ENCODE measurements at places on chromosomes 1 and 21.

- no peak for DNase-seq
Observed at GRCh38 chr1:94243665-94244064, 6.3 kb upstream of the ARHGAP29 start.

GRCh38 chr21:33916200-33916567 lies 580 bp upstream of the ATP5PO start:
- no peak for DNase-seq

GRCh38 chr1:158329733-158330132 lies 1.6 kb downstream of the CD1B start:
- DNase-seq, result peak; percentile 53

DNA sequence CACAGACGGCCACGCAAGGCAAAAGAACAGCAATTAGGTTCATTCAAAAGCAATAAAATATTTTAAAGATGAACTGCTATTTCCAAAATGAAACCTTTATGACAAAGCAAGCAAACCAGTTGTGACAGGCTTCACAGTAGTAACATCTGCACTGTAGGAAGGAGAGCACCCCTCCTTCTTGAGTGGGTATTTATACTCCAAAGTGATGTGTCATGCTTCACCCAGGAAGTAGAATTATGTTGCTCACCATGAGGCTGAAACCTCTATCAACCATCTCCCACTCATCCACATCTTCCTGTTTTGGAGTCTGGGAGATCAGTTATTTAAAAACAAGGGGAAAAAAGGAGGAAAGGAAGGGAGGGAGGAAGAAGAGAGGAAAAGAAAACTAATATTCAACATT lies 885 bp downstream of the OR2T10 start:
- peak; percentile 56 for DNase-seq

DNA sequence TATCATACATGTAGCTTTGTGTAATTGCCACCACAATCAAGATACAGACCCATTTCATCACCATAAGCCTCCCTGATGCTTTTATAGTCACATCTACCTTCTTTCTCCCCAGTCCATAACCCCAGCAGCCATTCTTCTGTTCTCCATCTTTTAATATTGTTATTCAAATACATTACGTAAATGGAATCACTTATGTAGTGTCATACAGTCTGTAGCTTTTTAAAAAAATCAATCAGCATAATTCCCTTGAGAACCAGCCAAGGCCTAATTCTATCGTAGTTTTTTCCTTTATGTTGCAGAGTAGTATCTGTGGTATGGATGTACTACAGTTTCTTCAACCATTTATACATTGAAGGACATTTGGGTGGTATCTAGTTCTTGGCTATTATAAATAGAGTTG lies 31.6 kb upstream of the WDR26 start:
- DNase-seq, result no peak

GRCh38 chr1:83958704-83959103 lies 40.2 kb downstream of the TTLL7 start:
- DNase-seq, result no peak

GRCh38 chr1:199854686-199855321 lies 172.7 kb upstream of the NR5A2 start:
- DNase-seq, result no peak

- DNase-seq, result no peak
Observed at GRCh38 chr1:158417586-158417985, 8.5 kb downstream of the OR10K2 start.

- no peak for DNase-seq
Observed at GRCh38 chr1:167515893-167516321, 2.4 kb downstream of the CD247 start.

DNA sequence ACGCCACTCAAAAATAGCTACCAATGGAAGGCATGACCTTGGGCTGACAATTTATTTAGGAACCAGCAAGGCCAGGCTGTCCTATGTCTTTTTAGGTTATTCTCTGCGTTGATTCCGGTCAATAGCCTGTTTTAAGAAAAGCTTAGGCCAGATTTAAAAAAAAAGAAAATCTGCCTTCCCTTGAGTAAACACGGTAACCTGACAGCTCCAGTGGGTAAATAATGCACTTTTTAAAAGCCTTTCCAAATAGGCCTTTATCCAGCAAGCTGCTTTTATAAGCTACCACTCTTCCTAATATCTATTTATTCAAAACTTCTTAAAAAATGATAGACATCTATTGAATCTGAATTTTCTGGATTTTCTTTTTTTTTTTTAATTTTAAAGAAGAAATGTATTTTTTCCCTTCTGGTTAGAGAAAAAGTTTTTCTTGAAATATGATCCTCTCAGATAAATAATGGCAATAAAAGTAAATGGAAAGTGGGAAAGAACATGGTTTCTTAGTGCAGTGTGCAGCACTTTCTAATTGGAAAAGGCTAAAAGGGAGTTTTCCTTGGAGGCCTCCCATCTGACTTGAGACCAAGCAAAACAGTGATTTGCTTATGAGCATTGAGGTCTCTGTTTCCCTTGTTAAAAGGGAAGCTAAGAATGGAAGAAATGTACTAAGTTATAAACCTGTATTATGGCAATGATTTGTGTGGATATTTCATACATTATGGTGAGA lies 281.0 kb upstream of the RUNX1 start:
- DNase-seq, result no peak

- DNase-seq, result no peak
Observed at GRCh38 chr1:76240316-76240715, 165.8 kb downstream of the ST6GALNAC3 start.

DNA sequence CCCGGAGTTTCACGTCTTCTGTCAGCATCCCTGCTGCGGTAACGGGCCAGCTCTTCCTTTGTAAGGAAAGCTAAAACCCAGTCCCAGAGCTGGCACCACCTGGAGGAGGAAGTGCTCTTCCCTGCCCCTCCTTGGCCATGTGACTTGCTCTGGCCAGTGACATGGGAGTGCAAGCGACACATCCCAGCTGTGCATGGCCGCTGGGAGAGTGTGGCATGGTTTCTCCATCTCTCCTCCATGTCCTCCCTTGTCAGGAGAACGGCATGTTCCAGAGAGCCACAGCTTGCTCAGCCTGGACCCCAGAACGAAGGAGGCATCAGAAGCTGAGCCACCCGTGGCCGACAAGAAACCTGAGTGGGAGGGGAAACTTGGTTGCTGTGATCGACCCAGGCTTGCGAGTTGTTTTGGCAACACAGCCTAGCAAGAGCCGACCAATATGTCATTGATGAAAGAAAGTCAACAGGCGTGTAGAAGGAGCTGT lies 2.7 kb upstream of the PRXL2B start:
- DNase-seq, result no peak

- DNase-seq, result peak; percentile 35
Observed at GRCh38 chr1:243421784-243422183, 165.9 kb downstream of the SDCCAG8 start.

GRCh38 chr1:150696590-150696989 lies 364 bp downstream of the GOLPH3L start:
- DNase-seq, result no peak

DNA sequence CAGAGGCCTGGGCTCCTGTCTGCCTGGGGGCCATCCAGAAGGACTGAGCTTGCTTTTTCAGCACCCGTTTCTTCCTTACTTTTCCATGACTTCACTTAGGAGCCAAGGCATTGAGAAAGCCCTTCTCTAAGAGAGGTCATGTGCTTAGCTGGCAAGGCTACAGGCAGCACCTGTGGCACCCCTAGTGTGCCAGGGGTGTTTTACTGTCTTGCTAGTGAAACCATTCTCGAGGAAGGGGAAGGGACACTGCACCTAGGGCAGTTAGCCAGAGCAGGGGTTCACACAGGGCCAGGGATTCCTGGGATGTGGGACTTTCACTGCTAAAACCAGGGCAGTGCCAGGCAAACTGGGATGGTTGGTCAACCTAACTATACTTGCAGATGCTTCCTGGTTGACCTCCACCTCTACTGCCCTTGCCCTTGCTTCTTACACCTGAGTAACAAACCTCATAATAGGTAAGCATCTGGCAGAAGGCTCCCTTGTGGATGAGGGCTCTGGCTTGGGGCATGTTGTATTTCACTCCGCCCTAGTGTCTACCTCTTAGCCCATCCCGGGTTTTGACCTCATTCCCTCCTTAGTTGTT lies 69.2 kb downstream of the NOS1AP start:
- no peak for DNase-seq

- DNase-seq, result no peak
Observed at GRCh38 chr1:2377751-2378440, 13.5 kb downstream of the MORN1 start.

- no peak for DNase-seq
Observed at GRCh38 chr1:233045588-233045987, 95.2 kb downstream of the NTPCR start.

GRCh38 chr21:19228226-19228625 lies 824.6 kb upstream of the TMPRSS15 start:
- no peak for DNase-seq

GRCh38 chr1:94727846-94728715 lies 92.1 kb upstream of the SLC44A3 start:
- DNase-seq, result peak; percentile 61

GRCh38 chr1:187655104-187655503 lies 826.4 kb downstream of the PLA2G4A start:
- no peak for DNase-seq

GRCh38 chr1:153535242-153536011 lies at the start of gene S100A6:
Gene S100A6, minus strand, starts transcription at chr1:153535991. Its CDS starts 652 bp downstream, at chr1:153535339.
- DNase-seq, result peak; percentile 89

GRCh38 chr1:208829595-208829994 lies 585.4 kb upstream of the PLXNA2 start:
- DNase-seq, result no peak

Measured in inflammatory macrophage treated with lipopolysaccharide for 1 hour (primary cell).